ENCODE measurements at places on chromosomes 11 and 22.

GRCh38 chr22:41458161-41458728, 10.2 kb downstream of the PHF5A start:
- no peak for DNase-seq

- no peak for DNase-seq
These were observed 64.7 kb upstream of the RRAS2 start for GRCh38 chr11:14423633-14424032.

DNA sequence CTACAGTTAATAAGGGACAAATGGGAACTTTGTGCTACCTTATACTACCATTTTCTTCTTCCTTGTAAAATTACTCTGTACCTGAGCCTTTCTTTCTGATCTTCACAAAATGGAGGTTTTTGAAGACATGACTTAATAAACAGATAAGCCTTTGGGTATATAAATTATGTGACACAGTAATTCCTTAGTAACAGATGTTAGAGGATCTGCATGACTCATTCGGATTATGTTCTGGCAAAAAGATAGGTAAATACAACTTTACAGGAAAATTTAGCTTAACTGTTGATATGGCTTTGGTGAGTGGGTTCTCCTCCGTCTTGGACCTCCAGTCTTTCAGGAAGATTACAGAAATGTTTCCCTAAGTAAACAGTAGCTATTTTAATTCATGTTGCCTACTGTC, 61.8 kb downstream of the BID start:
- DNase-seq, result no peak

DNA sequence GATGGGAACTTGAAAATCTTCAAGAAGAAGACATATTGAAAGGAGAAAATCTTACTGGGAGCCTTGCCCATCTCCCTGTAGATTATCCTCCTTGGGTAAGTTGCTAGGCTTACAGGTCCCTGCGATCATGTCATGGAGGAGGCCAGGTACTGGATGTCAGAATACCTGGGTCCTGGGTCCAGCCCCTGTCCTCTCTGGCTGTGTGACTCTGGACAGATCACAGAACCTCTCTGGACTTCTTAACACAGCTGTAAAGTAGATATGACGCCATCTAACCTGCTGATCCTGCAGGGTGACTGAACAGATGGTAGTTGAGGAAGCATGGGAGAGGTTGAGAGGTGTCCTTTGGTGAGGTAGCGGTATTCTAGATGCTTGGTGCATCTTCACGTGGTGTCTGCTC, 4.1 kb downstream of the TSKU start:
- no peak for DNase-seq

DNA sequence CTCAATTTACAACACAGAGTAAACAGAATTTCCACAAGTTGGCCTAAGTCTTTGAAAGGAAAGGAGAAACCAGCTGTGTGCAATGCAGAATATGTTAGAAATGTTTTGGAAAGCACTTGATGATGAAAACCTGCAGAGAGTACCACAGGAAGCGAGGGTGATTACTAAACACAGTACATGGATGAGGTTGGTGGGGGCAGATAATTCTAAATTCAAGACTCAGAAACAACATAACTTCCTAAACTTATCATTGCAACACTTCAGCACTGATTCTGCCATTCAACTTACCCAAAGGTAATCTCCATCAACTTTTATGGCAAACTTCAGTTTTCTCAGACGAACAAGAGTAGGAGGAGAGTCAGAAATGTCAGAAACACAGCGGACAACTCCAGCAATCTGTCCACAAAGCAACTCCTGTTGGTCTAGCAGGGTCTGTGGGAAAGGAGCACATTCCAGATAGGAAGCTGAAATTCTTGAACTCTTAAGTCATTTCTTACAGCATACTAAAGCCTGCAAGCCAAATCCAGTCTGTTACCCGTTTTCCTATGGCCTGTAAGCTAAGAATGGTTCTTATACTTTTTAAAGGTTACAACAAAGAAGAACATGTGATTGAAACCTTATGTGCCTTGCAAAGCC, 6.8 kb downstream of the HPS4 start:
- DNase-seq, result no peak
